Stimulated activated CD4-positive, alpha-beta T cell treated with anti-CD3 and anti-CD28 coated beads, Interleukin-4, amount 100 ng/mL, for 48 hours (primary cell): ENCODE measurements at places on chromosomes 16 and 17.
A peak's percentile ranks its signal among the peaks of the same experiment; 100 is the strongest.

GRCh38 chr16:2236337-2237101 lies at the start of gene DNASE1L2:
TSS of gene DNASE1L2 (plus strand) at chr16:2236444. CDS start at chr16:2236817, 373 bp downstream.
- no peak for DNase-seq

GRCh38 chr16:81896902-81897301 lies 114.4 kb downstream of the SDR42E1 start:
- no peak for DNase-seq

DNA sequence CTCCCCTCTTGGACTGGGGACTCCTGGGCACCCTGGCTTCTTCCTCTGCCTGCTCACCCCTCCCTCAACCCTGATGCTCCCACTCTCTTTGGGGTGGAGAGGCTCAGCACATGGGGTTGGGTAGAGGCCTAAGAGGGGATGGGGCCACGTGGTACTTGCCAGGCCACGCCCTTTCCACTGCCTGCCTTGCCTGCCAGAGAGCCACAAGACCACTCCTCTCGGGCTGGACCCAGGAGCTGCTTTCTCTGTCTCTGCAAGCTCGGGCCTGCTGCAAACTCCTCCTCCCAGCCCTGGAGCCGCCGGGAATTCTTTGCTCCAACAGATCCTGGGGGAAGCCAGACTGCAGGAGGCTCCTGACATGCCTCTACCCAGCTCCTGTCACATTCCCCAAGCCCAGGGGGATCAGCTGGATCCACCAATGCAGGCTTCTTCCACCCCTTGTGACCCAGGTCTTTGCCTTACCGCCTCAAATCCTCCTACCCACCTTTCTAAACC lies 11.8 kb downstream of the DLX4 start:
- no peak for DNase-seq

- no peak for DNase-seq
Measured at GRCh38 chr17:78925662-78926555, 722 bp upstream of the TIMP2 start.

GRCh38 chr17:31815212-31815730 lies 43.8 kb downstream of the COPRS start:
- DNase-seq: no peak

GRCh38 chr16:70659953-70660671 lies 13.8 kb downstream of the IL34 start:
- DNase-seq: no peak

DNA sequence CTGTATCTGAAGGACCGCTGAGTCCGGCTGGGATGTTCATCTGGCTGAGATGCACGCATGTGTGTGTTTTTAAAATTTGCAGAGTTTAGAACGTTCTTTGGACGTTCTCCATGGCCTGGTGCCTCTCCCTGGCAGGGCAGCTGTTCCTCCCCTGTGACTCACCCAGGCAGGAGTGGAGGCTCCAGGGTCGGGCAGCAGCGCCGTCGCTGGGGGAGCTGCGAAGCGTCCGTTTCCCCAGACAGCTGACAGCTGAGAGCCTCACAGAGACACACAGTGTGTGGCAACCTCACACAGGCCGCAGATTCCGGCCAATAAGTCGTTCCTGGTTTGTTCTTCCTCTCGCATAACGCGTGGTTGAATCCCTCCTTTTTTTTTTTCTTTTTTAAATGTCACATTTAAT lies 80.6 kb downstream of the OR1D5 start:
- DNase-seq: no peak

DNA sequence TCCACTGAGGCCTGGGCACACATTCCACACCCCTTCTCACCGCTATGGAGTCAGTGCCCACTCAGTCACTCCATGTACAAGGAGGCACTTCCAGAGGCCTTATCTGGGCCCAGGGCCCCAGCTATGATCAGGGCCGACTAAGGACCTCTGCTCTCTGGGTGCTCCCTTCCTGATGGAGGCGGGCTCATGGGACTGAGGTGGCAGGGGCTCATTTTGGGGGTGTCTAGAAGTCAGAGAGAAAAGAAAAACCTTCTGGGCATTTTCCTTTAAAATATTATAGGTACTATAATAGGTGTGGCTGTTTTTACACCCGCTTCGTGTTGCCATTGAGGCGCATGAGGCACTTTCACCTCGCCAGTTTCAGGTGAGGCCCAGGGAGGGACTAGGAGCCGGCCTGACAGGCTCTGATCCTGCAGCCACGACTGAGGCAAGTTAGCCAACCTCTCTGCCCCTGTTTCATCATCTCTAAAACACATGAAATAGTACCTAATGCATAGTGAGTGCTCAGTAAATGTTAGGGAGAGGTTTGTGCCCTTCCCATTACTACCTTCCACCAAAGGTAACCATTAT lies 14.4 kb downstream of the B9D1 start:
- DNase-seq: no peak

DNA sequence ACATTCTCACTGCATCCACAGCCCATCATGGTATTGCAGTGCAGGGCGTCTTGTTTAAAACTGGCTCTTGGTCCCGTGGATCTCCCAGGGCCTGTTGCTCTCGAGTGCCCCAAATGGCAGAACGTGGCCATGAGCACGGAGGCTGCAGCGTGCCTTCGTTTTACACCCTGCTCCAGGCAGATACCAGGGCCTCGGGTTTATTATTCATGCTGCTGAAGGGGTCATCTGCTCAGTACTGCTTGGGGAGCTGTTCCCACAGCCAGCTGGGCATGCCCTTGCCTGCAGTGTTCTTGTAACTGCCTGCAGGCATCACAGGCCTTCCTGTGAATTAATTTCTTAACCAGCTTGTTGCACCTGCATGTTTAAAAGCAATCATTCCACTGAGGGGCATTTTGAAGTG lies 129.7 kb upstream of the CHMP6 start:
- DNase-seq: peak; percentile 50

DNA sequence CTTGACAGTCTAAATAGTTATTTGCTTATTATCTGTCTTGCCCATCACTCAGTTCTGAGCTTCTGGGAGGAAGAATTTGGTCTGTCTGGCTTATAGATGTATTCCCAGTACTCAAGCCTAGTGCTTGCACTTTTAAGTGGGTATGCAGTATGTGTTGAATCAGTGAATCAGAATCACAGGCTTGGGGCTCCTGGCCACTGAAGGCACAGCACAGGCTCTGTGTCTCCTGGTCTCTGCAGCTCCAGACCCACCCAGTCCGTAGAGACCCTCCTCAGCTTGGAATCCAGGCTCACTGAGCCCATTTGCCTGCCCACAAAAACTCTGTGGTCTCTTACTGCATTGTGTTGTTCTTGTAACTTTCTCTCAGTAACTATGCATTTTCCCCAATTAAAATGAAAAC lies 19.3 kb upstream of the CFAP20 start:
- no peak for DNase-seq

- DNase-seq: no peak
Measured at GRCh38 chr16:89922477-89922883, 662 bp upstream of the TUBB3 start.

DNA sequence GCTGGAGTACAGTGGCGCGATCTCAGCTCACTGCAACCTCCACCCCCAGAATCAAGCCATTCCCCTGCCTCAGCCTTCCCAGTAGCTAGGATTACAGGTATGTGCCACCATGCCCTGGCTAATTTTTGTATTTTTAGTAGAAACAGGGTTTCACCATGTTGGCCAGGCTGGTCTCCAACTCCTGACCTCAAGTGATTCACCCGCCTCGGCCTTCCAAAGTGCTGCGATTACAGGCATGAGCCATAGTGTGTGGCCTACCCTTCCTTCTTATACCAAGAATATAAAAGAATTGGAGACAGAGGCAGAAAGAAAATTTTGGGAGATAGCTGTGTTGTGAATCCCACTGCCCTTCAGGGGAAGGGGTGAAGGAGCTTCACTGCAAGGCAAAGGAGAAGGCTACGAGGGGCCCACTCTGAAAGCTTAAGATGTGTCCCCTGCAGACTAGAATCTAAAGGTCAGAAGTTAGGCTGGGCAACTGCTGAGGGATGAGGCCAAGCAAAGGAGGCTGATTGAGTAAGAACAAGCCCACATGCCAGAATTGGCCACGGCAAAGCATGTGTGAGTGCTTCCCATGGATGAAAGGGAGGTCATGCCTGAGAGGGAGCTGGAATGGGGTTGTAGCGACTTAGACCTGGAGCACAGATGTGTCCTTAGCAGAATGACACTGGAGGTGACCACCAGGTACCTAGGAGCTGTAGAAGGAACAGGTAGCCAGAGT lies 8.4 kb upstream of the CRYBA1 start:
- DNase-seq: no peak

GRCh38 chr16:4404967-4405696 lies 11.3 kb downstream of the CORO7 start:
- DNase-seq: no peak

GRCh38 chr17:32549559-32549958 lies 62.8 kb downstream of the CDK5R1 start:
- no peak for DNase-seq

DNA sequence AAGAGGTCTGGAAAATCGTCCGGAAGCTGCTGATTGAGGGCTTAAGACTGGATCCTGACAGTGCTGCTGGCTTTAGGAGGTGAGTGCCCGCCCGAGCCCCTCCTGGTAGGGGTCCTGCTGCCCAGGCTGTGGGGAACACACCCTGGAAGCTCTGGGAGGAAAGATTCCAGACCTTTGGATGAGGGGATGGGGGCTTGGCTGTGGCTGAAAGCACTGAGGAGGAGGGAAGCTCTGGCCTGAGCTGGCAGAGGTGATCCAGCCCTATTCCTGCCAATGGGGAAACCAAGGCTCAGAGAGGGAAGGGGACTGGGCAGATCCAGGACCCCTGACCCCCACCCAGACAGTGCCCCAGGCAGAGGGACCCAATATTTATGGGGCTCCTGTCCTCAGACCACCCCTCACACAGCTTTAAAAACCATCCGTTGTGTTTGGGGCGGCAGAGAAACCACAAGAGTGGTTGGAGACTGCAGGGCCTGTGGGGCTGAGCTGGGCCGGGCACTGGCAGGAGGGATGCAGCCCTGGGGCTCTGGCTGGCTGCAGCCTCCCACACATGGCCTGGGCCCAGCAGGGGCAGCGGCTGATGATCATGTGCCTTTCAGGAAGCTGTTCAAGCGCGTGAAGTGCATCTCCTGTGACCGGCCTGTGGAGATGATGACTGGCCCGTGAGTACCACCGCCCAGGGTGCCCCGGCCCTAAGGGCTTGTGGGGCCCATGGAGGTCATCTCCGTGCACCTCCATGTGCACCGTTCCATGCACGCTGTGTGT lies 22.8 kb downstream of the UBALD1 start:
- DNase-seq: no peak

DNA sequence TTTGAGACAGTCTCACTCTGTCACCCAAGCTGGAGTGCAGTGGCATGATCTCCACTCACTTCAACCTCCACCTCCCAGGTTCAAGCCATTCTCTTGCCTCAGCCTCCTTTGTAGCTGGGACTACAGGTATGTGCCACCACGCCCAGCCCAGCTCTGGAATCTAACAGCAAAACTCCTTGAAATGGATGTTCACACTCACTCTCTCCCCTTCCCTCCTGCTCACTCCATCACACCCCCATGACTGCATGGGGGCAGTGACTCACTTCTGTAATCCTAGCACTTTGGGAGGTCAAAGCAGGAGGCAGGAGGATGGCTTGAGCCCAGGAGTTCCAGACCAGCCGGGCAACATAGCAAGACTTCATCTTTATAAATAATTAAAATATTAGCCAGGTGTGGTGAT lies 11.1 kb upstream of the TFAP4 start:
- DNase-seq: no peak
